ENCODE measurements at places on chromosomes 2 and 18.
A peak's percentile ranks its signal among the peaks of the same experiment; 100 is the strongest.

GRCh38 chr2:176174824-176175708 is 13.4 kb upstream of the HOXD1 start:
- no peak for DNase-seq

DNA sequence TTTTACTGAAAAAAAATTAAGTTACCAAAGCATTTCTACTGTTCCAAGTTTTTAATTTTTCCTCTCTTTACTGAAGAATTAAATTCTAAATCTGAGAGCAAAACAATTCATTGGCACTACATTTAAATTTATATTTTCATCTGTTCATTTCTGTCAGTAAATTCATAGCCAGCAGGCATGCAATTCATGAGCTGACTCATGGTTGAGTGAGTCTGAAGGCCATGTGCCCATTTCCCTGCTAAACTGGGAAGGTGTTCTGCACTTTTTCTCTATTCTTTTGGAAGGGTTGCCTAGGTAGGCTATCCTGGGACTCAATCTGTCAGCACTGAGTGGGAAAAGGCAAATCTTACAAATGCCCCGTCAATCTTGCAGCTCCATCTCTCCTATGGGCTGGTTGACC is 88.7 kb downstream of the KLHL14 start:
- no peak for DNase-seq

DNA sequence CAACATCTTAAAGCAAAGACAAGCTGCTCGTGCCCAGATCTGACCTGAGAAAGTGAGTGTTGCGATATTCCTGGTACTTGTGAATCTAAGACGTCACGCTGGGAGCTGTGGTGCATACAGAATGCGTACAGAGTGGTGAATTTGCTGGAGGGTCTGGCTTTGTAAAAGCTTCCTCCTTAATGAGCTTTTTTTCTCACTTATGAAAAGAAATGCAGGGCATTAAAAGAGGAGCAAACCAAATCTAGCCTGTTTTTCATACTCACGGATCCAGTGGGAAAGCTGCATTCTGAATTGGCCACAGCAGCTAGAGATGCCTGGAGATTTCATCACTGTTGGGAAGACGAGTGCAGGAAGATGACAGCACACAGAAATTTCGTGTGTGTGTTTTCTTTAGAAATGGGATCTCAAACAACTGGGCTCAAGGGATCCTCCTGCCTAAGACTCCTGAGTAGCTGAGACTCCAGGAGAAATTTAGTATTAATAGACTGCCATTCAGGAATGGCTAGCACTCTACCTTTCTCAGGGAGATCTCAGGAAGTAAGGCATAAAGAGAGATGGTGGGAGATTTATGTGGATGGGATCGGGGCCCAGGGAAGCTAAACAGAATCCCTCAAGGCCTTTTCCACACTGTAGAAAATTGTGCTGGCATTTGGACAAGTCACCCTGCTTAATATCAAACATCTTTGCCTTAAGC is 181.3 kb downstream of the ALPK2 start:
- peak; percentile 34 for DNase-seq

GRCh38 chr2:161708350-161708975 is 84.2 kb downstream of the SLC4A10 start:
- DNase-seq: peak; percentile 2

GRCh38 chr2:158923180-158923594 is 45.3 kb upstream of the TANC1 start:
- no peak for DNase-seq

DNA sequence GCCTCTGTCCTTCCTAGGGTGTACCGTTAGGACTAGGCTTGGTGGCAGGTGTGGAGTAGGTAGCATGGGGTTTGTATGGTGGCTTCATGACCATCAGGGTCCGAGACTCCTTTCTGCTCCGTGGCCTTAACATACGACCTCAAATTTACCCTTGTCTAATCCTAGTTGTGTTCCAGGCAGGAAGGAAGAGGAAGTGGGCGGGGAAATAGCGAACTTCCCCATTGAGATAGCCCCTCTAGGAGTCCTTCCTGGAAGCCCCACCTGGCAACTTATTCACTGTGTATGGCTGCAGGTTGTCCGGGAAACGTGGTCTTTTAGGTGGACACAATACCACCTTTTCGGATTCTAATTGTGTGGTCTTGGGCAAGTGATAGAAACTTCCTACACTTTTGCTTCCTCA is 9.3 kb downstream of the CD8A start:
- DNase-seq: no peak

- DNase-seq: no peak
These were observed 2.0 kb upstream of the ECEL1 start for GRCh38 chr2:232489516-232490220.

GRCh38 chr18:55100817-55101457 is 141.7 kb upstream of the CCDC68 start:
- peak; percentile 53 for DNase-seq

GRCh38 chr2:20818820-20819219 is 4.1 kb downstream of the LDAH start:
- DNase-seq: no peak

DNA sequence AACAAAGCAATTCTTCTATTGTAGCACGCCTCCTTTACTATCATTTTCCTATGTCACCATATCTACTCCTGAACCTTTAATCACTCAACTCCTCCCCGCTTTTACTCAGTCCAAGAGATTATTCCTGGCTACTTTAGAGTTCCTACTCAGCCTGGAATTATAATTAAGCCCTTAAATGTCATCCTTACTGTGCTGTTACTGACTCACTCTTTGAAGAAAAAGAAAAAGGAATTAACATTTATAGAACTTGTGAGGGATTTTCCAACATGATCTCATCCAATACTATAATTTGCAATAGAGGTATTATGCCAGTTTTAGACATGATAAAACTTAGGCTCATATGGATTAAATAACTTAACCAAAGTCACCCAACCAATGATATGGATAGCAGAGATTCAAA is 61.7 kb downstream of the CCDC88A start:
- peak; percentile 38 for DNase-seq

- DNase-seq: peak; percentile 45
These were observed 56.7 kb upstream of the EPB41L3 start for GRCh38 chr18:5600378-5601071.

DNA sequence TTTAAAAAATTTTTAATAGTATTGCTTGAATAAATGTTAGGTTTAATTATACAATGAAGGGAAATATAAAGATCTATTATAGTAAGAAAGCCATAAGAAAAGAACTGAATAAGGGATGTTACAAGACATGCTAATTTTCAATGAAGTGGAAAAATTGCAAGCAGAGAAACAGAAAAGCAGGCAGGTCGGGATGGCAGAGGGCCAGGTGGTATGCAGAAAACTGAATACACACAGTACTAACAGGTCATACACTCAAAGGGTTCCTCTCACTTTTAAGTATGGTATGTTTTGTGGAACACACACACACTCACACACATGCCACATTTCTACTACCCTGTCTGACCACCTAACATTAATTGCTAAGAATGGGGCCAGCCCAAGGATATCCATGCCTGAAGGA is 76.7 kb upstream of the DTNA start:
- no peak for DNase-seq

GRCh38 chr2:238097988-238098871 is 1.9 kb upstream of the ESPNL start:
- peak; percentile 73 for DNase-seq

GRCh38 chr18:68418226-68418868 is 296.6 kb downstream of the TMX3 start:
- DNase-seq: no peak

DNA sequence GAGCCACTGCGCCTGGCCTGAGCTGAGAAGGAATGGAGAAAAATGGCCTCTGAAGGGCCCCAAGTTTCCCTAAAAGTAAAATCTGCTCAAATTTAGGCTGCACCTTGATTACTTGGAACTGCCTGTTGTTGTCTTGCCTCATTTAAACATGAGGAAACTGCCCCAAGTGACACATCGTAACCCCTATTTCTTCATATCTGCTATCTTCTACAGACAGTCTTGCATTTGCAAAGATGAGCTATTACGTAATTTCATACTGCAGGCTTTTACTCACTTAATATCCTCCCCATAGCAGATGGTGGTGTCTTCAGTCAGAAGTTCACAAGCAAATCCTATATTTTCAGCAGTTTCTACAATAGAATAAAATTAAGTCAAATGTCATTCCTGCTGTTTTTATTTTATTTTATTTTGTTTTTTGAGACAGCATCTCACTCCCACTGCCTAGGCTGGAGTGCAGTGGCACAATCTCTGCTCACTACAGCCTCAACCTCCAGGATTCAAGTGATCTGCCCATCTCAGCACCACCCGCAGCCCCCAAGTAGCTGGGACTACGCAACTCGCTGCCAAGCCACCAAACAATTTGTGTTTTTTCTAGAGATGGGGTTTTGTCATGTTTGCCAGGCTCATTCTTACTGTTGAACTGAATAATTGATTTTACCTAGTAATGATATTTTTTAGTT is 45.3 kb upstream of the NARS1 start:
- peak; percentile 90 for DNase-seq

DNA sequence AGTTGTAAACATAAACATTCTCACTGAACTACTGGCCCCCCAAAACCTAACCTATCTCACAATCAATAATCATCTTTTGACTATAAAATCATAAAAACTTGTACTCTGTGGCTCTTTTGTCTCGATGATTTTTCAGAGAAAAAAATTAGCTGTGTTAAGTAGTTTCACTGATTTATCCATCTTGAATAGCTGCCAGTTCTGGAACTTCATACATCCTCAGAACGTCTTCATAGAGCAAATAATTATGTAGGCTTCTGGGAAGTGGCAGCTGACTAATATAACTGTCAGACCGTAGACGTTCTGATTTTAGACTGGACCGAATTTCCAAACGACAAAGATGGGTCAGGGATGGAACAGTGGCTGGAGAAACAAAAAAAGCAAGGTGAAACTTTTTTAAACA is 97.3 kb upstream of the CHAC2 start:
- peak; percentile 56 for DNase-seq

- DNase-seq: peak; percentile 80
These were observed 14.1 kb downstream of the KLF11 start for GRCh38 chr2:10057231-10058107.

- peak; percentile 97 for DNase-seq
These were observed 23.7 kb upstream of the SPRED2 start for GRCh38 chr2:65456064-65456463.

- DNase-seq: no peak
These were observed 105.6 kb upstream of the NOL4 start for GRCh38 chr18:34330308-34330707.

DNA sequence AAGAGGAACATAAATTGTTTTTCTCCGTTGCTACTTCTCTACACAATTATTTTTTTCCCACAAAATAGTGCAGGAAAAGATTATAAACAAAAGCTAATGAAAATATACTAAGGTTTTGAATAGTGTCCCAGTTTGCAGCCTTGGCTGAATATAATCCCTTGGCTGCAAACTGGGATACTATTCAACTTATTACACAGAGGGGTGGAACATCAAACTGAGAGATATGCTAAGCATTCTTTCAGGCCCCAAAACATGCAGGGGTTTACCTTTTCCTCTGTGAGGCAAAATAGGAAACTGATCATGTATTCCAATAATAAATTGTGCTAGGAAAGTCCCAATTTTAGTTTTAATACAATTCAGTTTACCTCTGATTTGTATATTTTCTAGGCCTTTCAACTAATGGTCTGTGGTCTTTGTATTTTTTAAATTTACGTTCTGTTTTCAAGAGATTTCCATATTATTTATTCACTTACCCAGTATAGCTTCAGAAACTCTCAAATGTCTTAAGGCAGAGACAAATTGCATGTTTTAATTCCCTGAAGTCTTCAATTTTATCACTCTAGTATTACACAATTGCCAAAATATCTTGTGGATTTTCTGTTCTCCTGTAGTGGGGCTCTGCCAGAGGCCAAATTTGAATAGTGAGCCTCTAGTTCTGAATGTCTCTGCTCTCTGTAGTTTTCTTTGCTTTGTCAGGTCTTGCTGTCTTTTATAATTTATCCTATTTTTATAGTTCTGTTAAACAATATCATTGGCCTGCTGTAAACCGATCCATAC is 63.9 kb downstream of the PPP1R1C start:
- DNase-seq: no peak

DNA sequence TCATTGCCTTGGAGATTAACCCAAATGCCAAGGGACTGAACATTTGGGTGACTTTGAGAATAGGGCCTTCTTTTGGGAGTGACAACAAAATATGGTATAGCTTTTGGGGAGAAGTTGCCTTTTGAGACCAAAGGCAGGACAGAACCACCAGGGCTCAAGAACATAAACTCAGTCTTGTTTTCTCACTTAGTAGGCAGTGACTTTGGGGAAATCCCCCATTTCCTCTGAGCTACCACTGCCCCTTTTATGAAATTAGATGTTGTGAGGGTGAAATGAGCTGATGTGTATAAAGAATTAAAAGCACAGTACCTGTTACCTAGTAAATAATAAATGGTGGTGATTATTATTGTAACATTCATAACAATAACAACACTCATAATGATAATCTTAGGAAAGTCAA is 36.5 kb downstream of the GPD2 start:
- DNase-seq: no peak

DNA sequence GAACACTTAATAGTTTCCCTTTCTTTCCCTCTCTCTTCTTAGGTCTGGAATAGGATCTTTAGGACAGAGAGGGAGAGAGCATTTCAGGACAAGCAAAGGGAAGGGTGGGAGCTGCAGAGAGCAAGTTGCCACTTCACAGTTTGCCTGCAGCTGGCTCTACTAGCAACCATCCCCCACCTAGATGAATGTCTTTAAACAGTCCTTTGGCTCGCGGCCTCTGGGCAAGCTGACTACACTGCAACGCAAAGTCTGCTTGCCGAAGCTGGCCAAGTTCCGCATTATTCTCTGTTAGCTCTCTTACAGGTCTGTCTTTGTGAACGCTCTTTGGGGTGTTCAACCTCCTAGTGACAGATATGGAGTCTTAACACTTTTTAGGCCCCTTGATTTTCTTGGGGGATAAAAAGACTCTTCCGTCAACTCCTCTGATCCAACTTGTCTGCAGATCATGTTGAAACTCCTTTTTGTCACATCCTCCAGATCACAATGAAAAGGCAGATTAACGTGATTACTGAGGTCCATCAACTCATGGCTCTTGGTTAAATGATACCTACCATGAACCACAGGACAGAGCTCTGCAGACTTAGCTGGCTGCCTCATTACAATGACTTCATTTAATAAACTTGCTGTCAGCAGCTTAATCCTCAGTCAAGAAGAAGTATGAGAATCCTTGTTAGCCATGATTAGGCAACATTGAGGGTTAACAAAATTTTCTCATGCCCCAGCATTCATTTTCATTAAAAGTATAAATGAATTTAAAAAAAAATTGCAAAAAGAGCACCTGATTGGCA is 74.6 kb downstream of the SLC4A3 start:
- DNase-seq: peak; percentile 40

DNA sequence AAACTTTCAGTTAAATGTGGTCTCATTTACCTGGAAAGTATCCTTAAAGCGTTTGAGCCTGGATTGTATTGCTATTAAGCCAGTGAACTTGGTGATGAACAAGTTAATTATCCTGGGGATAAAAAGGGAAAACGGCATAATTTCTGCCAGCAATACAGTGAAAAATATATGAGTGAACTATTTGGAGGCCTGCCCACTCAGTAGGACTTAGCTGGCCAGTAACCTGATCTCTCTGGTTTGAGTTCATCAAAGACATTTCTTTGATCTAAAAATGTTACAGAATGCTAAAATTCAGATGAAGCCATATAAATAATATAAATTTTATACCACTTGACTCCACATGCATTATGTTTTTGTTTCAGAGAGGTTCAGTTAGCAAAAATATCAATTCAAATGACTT is 241.1 kb upstream of the VWC2L start:
- peak; percentile 36 for DNase-seq

- peak; percentile 20 for DNase-seq
These were observed 5.1 kb downstream of the SERPINB2 start for GRCh38 chr18:63892566-63892965.

Data from fibroblast of mammary gland (primary cell).